Ascending aorta (tissue), 2 donors: ENCODE measurements at places on chromosomes 2 and 18. TPM values are rescaled to one million over a fixed set of nuclear protein-coding genes. Genes with fewer than 3 reads are reported as not detected.

- H3K36me3 ChIP-seq = peaks cover 49% of the 10 kb centered on the region
- no peak overlapping the region for H3K4me3 ChIP-seq
- no peak overlapping the region for H3K27ac ChIP-seq
- no peak for DNase-seq
- no peaks in the 10 kb centered on the region for H3K27me3 ChIP-seq
Measured at GRCh38 chr2:126698376-126698775, 42.4 kb downstream of the GYPC start.

- no peak overlapping the region for H3K4me3 ChIP-seq
- no peak for DNase-seq
- no peaks in the 10 kb centered on the region for H3K36me3 ChIP-seq
- H3K4me1 ChIP-seq = no peaks in the 10 kb centered on the region
- no peaks in the 10 kb centered on the region for H3K27me3 ChIP-seq
- H3K27ac ChIP-seq = no peak overlapping the region
Measured at GRCh38 chr2:227578642-227579041, 20.1 kb upstream of the SCYGR2 start.

- no peak overlapping the region for H3K27ac ChIP-seq
- no peaks in the 10 kb centered on the region for H3K4me1 ChIP-seq
- H3K4me3 ChIP-seq = no peak overlapping the region
- H3K27me3 ChIP-seq = no peaks in the 10 kb centered on the region
- H3K36me3 ChIP-seq = no peaks in the 10 kb centered on the region
Measured at GRCh38 chr2:208371634-208371935, 35.0 kb upstream of the PTH2R start.

SULT1C4 gene
- total RNA-seq = 11.0 TPM
